Trophoblast cell (in vitro differentiated cells and primary cell): ENCODE measurements at places on chromosomes 12 and 14.

- no peak for DNase-seq
Observed at GRCh38 chr12:25186788-25187402, 8.1 kb downstream of the DNAI7 start.

DNA sequence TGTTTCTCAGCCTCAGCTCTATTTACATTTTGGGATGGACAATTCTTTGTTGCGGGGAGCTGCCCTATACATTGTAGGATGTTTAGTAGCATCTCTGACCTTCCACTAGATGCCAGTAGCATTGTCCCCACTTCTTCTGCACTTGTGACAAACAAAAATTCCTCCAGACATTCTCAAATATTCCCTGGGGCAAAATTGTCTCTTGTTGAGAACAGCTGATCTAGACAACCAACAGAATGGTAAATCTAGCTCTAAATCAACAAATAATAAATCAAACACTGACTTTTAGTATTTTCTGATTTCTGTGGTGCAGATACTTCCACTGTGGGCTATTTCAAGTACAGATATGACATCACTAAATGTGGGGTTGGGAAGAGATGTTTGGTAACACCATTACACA, 60.7 kb downstream of the MSRB3 start:
- peak; percentile 95 for DNase-seq

- no peak for DNase-seq
Observed at GRCh38 chr14:21100931-21101330, at the start of gene TMEM253. Gene TMEM253, plus strand, starts transcription at chr14:21101066. Its CDS starts 278 bp downstream, at chr14:21101344.

GRCh38 chr12:121057794-121058193, 18.7 kb upstream of the OASL start:
- no peak for DNase-seq

DNA sequence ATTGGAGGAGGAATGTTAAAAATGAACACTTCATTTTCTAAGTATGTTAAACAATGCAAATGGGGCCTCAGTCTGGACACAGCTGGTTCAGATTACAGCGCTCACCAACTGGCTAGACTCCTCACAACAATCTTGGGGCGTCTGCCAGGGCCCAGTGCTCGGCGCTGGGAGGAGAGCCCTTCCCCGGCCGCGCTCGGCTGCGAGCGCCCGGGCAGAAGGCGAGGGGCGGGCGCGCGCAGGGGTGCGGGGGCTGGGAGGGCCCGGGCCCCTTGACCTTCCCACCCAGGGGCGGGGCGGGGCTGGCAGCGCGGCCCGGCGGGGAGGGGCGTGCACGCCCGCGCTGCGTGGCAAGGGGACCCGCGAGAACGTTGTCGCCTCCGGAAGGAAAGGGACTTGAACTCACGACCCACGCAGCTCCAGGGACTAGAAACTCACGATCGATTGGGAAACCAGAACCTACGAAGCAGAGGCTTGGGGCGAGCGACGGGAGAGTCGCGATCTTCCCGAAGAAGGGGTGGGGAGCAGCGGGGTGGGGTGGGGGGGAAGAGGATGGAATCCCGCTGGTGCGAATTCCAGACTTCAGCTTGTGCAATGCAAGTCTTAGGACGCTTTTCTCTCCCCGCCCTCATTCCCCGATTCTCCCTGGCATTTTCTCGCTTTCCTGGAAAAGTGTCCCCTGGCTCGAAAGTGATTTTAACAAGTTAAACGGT, at the start of gene FBLN5:
FBLN5 (minus strand) TSS at position 220 of the 710 bp plus-strand sequence. CDS start 465 bp downstream, outside the sequence.
- peak; percentile 61 for DNase-seq

DNA sequence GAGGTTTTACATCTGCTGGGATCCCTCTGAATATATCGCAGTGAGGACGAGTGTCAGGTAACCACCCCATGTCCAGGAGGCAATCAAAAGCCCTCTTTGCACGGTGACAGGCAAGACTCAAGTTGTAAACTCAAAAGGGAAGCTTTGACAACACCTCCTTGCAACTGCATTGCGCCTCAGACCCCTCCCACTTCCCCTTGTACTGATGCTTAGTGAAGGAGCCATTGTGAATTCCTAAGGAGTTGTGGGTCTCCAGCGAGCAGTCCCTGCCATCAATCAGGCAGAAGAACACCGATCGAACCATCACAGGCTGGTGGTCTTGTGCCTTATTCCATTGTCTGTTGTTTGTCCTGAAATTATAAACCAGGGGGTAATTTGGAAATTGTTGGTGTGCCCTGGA, 112.6 kb downstream of the CCDC60 start:
- no peak for DNase-seq

DNA sequence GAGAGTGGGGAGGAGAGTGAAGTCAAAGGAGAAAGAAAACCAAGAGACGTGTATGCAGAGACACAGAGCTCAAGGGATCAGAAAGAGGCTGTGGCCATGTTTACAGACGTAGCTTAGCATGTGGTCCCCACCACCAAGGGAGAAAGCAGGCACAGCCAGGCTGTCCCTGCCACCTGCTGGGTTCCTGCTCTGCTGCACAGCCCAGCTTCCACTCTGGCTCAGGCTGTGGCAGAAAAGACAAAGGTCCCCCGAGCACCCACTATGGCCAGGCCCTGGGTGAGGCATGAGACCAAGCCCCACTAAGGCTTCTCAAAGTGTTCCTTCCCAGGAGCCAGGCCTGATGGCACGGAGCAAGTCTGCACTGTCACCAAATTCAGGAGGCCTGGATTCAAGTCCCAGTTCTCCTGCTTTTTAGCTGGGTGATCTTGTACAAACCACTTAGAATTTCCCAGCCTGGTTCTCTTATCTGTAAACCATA, 25.9 kb upstream of the COL2A1 start:
- no peak for DNase-seq

DNA sequence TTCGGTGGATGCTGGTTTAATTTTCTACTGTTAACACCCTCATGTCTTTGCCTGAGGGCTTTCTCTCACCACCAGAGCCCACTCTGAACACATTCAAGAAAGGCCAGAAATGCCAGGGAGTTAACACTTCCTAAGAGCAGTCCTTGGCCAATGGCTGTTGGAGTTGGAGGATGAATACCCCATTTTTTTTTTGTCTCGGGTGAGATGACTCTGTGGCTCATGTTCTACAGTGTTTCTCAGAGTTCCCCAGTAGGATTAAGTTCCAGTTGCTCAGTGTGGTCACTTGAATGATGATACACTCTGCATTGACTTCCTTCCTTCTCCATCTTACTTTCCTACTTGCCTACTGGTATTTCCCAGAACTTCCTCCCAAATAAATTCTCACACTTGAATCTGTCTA, 65.8 kb downstream of the FOS start:
- DNase-seq = no peak

- no peak for DNase-seq
Observed at GRCh38 chr12:108093209-108093608, 35.9 kb upstream of the WSCD2 start.

DNA sequence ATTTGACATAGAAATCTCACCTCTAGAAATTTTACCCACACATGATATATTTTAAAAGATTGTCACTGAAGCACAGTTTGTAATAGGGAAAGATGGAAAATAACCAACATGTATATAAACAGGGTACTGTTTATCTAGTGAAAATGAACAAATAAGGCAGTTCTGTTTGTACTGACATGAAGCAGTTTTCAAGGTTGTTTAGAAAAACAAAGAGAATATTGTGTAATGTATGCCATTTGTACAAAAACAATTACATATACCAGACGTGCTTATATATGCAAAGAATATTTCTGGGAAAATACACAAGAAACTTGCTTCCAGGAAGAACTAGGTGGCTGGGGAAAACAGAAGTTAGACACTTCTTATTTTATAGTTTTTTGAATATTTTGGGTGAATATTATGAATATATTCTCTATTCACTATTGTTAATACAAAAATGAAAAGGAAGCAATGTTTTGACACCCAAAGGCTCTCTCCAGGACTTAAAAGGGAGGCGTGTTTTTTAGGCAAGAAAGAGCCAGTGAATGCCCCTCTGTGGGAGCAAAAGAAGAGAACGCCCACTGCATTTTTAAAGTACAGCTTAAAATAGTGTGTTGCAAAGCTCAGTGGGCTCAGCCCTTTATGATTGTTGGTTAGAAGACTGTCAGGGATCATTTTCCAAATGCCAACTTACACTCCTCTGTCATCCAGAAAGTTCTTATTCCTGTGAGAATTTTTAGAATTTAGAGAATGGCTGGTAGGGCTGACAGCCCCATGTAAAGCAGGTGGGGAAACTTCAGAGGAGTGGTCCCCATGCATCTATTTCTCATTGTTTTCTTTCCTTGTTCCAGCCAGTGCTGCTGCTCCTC, 59.6 kb upstream of the FERMT2 start:
- DNase-seq = no peak

GRCh38 chr14:104554088-104554607, 25.4 kb upstream of the C14orf180 start:
- DNase-seq = no peak

- DNase-seq = no peak
Observed at GRCh38 chr12:7502612-7503011, 965 bp downstream of the CD163 start.

DNA sequence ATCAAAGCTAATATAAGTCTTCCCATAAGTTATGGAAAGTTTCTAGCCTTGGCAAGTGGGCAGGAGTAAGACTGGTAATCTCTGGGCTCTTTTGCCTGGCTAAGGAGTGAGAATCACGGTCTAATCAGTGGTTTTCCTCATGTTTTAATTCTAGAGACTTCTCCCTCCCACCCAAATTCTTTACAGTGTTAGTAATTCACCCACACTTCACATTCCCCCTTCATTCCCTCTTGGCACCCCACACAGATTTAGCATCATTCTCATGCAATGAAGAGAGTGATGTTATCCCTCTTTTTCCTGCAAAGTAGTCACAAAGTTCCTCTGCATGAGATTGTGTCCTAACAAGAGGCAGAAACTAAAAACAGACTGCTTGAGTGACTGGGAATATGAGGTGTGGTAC, 28.6 kb upstream of the CACNA2D4 start:
- no peak for DNase-seq

GRCh38 chr14:99189201-99189801, 82.7 kb downstream of the BCL11B start:
- DNase-seq = no peak

- DNase-seq = no peak
Observed at GRCh38 chr12:19910681-19911080, 457.7 kb upstream of the PDE3A start.

DNA sequence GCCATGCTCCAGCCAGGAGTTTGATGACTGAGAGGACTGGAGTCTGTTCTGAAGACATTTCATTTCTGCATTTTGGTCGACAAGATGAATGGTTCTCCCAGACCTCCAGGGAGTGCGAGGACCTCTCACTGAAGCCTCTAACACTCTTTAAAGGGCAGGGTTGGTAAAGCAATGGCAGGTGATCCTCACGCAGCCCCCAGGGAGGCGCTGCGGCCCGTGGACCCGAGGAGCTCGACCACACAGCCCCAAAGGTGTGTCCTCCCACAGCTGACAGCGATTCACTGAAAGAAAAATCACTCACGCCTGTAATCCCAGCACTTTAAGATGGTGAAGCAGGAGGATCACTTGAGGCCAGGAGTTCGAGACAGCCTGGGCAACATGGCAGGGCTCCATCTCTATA, 183.8 kb upstream of the SFSWAP start:
- DNase-seq = no peak

DNA sequence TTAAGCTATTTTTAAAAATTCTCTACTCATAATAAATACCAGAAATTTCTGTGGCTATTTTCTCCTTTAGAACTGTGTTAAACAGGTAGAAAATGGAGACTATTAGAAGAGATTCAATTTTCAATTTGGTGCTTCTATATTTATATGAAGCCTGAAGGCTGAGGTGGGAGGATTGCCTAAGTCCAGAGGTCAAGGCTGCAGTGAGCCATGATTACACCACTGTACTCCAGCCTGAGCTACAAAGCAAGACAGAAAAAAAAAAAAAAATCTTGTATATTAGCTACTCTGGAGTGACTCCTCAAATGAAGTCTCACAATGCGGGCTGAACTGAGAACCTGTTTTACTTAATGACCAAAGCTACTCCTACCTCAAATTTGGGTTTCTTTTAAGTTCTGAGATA, 9.8 kb upstream of the DPF3 start:
- DNase-seq = no peak

GRCh38 chr12:23930599-23930998, 18.9 kb downstream of the SOX5 start:
- DNase-seq = no peak

- no peak for DNase-seq
Observed at GRCh38 chr14:54785136-54785777, 117.4 kb downstream of the GCH1 start.

DNA sequence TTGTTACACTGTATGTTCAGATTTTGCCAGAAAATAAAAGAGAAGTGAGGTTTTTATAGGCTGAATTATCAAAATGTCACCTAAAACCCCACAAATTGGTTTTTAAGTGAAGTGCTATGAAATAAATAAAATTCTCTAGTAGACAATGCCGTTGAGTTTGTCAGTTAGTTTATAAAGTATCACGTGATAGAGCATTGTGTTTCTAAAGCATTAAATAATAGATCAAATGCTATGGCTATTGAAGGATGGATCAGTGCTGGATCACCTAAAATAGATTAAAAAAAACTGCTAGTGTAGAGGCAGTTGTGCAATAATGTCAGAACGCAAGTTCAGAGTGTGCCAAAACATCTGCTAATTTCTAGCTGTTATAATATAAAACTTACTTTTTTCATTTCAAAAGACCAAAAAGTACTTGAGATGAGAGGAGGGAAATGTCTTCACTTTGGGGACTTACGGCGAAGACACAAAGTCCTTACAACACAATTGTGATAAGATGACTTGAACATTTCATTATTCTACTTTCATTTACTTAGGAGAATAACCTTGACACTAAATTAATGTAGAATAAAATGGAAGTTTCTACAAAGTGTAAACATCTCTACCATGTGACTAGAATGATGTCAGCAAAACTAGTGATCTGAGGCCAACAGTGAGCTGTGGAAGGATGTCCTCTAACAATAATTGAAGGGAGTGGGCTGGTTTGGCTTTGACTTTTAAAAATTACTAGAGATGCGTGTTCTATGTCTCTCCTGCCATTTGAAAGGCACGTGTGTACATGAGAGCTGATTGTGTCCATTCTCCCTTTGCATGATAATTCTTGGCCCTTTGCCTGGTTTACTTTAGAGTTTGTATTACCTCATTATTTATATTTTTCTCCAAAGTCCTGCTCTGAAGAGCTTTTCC, 154.4 kb upstream of the PDE3A start:
- DNase-seq = no peak

DNA sequence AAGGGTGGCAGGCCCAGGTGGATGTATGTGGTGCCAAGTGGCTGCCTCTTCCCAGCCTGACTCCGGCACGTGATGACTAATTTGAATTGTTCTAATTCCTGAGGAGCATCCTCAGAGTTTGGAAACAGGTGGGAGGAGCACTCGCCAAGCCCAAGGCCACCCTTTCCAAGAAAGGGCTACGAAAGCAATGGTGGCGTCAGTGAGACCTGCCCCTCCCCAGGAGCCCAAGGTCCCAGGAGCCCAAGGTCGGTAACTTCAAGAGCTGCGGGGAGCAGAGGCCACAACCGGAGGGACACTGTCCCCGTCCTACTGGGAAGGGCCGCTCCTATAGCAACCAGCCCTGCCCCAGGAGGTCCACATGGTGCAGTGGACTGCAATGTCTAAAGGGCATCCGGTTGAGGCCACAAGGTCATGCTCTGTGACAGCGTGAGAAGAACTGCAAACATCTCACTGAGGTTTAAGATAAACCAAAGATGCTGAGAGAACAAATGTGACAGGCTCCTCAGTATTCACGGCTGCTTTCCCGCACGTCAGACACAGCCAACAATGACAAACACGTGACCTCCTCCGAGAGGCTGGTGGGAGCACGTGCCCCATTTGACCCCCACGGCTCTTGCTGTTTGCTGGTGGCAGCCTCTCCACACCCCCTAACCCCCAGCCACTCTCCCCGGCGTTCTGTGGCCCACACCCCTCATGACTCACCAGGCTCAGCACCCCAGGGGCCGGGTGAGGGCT, 79.6 kb downstream of the ITPK1 start:
- no peak for DNase-seq

GRCh38 chr14:71701990-71702389, 230.2 kb upstream of the RGS6 start:
- peak; percentile 89 for DNase-seq
